ENCODE measurements at places on chromosomes 2 and 18. TPM values are rescaled to one million over a fixed set of nuclear protein-coding genes. Genes with fewer than 3 reads are reported as not detected.

DNA sequence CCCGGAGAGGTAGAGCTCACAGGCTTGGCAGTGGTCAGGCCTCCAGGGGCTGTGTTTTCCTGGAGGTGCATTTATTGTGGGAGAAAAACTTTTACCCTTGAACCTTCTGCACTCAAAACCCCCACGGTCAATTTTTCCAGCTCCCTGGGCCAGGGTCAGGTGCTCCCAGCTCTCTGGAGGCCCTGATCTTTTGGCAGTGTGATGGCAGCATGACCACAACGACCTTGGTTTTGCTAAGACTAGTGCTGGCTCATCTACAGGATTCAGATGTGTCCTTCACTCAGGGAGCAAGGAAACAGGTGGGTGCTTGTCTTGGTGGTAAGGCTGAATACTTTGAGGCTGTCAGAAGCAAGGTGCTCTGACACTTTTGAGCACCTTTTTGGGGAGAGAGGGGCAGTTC lies 92.3 kb downstream of the CCDC93 start:
- DNase-seq: no peak

- DNase-seq: no peak
Observed at GRCh38 chr2:150729495-150729955, 242.1 kb upstream of the RND3 start.

- no peak for DNase-seq
Observed at GRCh38 chr2:101736861-101737291, 39.4 kb downstream of the MAP4K4 start.

- no peak for DNase-seq
Observed at GRCh38 chr2:25381502-25381901, 39.8 kb upstream of the DNMT3A start.

GRCh38 chr18:2402084-2402483 lies 169.2 kb downstream of the METTL4 start:
- no peak for DNase-seq

DNA sequence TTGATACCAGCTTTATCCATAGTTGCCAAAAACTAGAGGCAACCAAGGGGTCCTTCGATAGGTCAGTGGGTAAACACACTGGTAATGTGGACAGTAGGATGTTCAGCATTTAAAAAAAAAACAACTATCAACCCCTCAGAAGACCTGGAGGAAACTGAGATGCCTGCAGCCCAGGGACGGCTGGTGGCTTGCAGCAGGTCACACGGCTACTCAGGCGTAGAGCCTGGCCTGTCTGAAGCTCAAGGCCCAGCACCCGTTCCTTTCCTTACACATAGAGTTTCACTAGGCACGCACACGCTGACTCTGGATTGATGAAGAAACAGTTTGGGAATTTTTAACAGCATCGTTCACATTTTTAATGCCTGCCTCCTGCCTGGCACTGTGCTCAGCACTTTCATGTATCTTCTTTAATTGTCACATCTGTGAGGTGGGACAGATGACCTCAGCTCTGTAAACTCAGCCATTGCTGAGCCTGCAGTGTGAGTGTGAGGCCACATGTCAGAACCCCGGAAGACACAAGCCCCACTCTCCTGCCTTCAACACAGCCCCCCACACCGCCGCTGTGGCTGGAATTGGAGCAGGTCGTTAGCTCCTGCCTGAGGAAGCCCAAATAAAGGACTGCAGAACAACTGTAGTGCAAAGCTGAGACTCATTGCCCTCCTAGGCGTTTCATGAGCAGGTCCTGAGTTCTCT lies 40.7 kb downstream of the TRAPPC12 start:
- no peak for DNase-seq

SERPINB2 gene
- 0.27 TPM for polyA plus RNA-seq

CELF4 gene
- polyA plus RNA-seq: 1.4 TPM

DNA sequence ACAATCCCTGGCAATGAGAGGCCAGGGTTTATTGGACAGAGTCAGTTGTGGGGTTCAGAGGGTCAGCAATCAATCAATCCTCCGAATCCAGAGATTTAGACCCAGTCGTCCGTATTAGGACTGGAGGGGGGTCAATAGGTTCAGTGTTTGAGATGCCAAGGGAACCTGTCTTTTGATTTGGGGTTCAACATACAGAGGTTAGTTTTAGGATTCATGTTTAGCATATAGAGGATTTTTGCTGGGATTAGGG lies 292 bp downstream of the GMPPA start:
- no peak for DNase-seq

INPP5D gene
- polyA plus RNA-seq: 7.1 TPM
